Adrenal gland (tissue), 19 donors: ENCODE measurements at places on chromosomes 7 and 10. TPM values are rescaled to one million over a fixed set of nuclear protein-coding genes. Genes with fewer than 3 reads are reported as not detected.

Gene SPAM1
- total RNA-seq, result not detected

Gene TAC1
- total RNA-seq, result 5.0 TPM

Gene CDHR3
- total RNA-seq, result 2.4 TPM

Gene TMEM209
- total RNA-seq, result 51.1 TPM

Gene GIMAP8
- total RNA-seq, result 18.4 TPM

Gene MARVELD1
- total RNA-seq, result 4.2 TPM

Gene ADAM8
- 4.2 TPM for total RNA-seq

Gene TCAF2
- total RNA-seq, result 2.7 TPM

Gene WEE2
- not detected for total RNA-seq

Gene GDF2
- total RNA-seq, result not detected

Gene USP6NL
- 27.8 TPM for total RNA-seq
